ENCODE measurements at places on chromosomes 3 and 15.
A peak's percentile ranks its signal among the peaks of the same experiment; 100 is the strongest.

GRCh38 chr3:41684797-41685735 is 276.8 kb downstream of the ULK4 start:
- DNase-seq, result peak; percentile 64

GRCh38 chr3:133788024-133788423 is 17.6 kb upstream of the SRPRB start:
- no peak for DNase-seq

DNA sequence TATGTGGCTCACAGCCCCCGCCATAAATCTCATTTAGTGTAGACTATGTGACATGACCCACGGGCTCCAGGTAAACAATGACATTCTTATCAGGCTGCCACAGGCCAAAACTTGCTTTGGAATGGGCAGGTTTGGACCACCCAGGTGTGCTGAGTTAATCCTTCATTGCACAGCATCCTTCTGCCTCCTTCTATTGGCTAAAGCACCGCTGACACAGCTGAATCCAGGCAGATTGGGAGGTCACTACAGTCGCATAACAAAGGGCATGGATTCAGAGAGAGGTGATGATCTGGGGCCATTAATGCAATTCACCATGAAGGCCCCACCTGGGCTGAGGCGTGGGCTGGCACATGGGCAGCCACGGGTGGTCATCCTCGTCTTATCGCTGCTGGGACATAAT is 47.8 kb upstream of the GALNT15 start:
- no peak for DNase-seq

DNA sequence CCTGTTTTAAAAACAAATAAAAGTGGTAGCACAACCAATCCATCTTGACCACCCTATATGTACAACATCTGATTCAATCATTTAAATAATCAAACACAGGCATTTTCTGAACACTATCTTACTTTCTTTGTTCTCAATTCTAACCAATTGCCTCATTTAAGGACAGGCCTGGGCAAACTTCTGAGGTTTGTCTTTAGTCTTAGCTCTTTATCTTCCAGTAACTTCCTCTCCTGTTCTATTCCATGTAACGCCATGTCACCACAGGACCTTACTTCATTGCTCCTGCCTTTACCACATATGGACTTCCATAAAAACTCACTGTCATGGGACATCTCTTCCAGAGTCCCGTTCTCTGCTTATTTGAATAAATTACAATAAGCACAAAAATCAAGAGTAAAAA is 14.9 kb downstream of the HDGFL3 start:
- no peak for DNase-seq

GRCh38 chr15:69855258-69856000 is 242.3 kb downstream of the TLE3 start:
- DNase-seq, result peak; percentile 20

- peak; percentile 47 for DNase-seq
These were observed 8.4 kb downstream of the SHF start for GRCh38 chr15:45179221-45179985.

DNA sequence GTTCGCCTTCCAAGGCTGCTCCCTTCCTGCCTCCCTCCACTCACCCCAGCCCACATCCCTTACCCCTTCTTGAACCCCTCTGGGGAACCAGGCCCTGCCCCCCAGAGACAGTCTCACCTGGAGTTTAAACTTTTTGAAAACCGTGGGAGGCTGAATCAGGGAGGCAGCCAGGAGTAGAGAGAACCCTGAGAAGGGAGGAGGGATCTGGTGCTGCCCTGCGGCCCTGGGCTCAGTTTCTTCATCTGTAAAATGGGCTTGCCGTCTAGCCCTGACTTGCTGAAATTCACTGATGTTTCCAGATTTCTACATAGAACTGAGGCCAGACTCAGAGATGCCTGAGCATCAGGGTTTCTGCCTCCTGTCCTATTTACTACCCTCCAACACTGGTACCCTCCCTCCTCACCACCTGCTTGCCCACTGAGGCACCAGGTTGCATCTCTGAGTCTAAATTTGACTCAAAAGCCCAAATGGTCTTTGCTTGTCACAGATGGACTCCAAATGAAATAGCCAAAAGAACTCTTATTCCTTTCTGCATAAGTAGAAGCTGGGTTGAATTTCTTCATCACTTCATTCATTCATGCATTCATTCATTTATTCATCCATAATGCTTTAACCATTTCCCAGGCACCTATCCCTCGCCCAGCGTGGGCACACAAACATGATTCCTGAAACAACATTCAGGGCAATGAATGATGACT is 11.9 kb upstream of the STRA6 start:
- DNase-seq, result no peak

DNA sequence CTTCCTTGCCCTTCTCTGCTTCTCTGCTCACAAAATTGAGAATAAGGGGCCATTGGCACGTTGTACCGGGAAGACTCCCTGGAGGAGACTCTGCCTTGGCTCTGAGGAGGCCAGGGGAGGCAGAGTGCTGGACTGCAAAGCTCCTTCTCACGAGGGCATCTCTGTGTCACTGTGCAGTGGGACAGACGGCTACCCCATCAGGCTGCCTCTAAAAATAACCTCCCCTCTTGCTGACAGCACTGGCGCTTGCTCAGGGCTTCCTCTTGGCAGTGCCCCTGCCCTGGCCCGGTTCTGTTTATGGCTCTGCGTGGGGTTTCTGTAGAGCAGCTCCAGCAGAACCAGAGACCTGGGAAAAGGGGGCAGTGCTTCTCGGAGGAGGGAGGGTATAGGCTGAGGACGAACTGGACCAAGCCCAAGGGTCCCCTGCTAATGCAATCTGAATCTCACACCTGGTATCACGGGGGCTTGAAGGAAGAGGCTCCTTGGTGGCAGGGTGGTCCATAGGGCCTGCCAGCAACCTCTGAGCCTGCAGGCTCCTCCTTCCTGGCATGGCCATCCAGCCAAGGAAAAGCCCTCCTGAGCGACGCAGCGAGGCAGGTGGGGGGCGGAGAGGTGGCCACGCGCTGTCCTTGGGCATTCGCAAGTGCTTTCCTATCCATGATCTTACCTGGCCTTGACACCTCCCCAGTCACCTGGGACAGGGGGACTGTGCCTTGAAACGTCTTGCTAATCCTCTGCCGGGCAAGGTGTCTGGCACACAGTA is 63.3 kb upstream of the TLE3 start:
- DNase-seq, result no peak

DNA sequence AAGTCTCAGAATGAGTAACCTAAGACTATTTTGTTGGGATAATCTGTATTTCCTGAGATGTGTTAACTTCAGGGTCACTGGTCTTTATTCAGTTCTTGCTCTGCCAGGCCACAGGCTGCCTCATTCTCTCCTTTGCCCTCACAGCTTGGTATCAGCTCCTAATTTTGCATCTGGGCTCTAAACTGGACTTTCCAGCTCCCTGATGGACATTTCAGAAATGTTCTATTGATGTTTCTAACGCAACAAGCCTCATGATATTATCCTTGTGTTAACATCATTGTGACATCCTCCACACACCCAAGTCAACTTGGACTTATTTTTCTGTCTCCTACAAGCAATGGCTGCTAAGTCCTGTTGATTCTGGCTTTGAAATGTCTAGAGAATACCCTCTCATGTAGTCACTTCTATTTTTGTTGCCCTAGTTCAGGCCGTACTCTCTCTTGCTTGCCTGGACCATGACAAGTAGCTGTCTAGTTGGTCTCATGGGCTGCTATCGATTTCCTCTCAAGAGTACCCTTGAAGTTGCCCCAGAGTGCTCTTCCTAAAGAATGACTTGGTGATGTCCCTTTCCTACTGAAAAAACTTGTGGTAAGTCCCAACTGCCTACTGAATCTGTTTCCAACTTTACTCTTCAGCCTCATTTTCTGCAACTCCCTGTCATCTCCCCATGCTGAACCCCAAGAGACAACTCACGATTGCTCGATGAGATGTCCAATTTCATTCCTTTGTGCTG is 52.7 kb downstream of the CHST2 start:
- peak; percentile 30 for DNase-seq

DNA sequence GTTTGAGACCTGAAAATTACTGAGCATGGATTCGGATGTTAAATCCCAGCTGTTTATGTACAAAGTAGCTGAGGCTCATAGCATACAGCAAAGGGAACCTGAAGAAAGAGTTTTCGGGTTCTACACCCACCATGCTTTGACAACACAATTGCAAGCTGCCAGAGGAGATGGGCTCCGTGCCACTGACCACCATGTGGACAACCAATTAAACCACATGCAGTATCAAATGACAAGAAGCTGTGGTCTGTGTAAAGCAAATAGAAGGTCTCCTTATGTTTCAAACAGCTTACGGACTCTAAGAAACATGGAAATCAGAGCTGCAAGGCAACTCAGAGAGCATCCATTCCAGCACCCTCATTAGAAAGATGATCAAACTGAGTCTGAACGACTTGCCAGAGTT is 12.9 kb downstream of the GABRB3 start:
- DNase-seq, result no peak

- peak; percentile 75 for DNase-seq
These were observed 46.1 kb upstream of the SEMA4B start for GRCh38 chr15:90154861-90155626.

DNA sequence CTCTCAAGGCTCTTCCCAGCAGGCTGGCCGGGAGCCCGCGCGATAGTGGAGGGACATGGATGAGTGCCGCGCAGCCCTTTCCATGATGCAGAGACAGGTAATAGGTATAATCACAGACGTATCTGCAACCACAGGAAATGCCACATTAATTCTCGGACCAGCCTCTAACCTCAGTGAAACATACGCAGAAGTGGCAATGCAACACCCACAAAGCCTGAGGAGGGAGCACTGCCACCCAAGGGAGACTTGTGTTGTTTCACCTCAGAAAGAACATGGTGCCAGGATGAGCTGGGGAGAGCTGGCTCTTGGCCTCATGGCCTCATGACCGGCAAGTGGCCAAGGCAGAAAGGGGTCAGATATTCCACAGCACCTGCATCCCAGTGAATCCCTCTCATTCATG is 39.0 kb downstream of the PGPEP1L start:
- DNase-seq, result no peak

- DNase-seq, result peak; percentile 3
These were observed 132.2 kb upstream of the TSC22D2 start for GRCh38 chr3:150275941-150276340.

DNA sequence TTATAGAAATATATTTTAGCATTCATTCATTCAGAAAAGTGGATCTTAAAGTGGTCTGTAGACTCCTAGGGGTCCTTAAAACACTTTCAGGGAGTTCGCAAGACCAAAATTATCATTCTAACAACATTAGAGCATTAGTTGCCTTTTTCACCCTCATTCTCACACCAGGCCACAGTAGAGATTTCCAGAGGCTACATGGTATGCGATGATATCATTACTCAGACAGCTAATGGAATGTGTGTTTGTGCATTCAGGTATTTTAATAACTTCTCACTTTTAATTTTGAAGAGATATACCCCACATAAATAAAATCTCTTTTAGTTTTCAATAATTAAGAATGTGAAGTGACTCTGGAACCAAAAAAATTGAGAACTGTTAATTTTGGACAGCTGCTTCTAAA is 206.9 kb downstream of the NSUN3 start:
- DNase-seq, result peak; percentile 41

DNA sequence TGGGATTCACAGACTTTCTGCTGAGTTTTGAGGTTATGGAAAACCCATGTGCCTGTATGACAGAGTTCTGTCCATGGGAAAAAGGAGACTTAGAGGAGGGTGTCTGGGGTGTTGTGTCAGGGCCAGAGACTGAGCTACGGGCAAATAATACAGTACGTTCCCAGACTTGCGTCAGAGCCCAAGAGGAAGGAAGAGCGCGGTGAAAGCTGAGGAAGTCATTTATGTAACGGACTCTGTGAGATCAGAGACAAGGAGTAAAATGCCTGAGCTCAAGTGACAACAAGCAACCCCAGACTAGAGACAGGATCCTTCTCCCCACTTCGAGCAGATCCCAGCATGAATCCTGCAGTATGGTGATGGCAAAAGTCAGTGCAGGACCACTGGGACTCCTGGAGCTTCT is 368.6 kb upstream of the MCTP2 start:
- DNase-seq, result peak; percentile 3

DNA sequence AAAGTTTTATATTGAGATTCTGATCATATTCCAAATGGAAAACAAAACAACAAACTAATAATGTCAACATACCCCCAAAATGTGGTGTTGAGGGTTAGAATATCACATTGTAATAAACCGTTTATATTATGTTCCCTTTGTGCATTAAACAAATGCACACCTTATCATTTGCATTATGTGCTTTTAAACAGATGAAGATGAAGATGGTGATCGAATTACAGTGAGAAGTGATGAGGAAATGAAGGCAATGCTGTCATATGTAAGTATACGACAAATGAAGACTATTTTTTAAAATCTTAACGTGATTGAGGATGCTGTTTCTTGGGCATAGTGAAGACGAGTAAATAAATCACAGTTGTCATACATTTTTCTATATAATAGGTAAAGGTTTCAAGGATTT is 20.6 kb downstream of the MAP2K5 start:
- DNase-seq, result no peak

DNA sequence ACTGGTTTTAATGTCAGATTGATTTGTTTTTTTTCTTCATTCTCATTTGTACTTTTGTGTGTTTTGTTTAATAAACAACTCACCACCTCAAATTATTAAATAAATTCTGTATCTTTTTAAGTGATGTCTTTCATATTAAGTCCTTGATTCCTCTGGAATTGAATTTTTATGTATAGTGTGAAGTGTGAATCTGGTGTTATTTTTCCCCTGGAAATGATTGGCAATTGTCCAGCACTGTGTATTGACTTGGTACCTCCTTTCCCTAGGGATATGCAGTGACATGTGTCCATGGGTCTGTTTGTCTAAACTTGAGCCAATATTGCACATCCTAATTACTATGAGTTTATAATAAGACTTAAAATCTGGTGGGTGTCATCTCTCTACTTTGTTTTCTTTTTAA is 2.1 kb downstream of the RNU5B-1 start:
- DNase-seq, result no peak

DNA sequence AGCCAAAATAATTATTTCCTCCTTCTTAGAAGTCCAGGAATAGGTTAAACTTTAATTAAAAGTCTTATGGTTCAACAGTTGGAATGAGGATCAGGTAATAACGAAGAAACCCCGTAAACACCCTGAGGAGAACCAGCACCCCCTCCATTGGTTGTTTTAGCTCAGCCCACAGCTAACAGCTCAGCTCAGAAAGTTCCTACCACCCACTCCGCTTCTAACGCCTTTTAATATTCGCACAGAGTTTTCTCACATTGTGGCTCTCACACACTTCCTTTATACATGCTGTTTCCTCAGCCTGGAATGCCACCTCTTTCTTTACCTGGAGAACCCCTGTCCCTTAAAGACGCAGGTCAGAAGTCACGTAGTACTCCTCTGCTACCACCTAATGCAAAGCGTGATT is 17.0 kb downstream of the CX3CR1 start:
- DNase-seq, result no peak

DNA sequence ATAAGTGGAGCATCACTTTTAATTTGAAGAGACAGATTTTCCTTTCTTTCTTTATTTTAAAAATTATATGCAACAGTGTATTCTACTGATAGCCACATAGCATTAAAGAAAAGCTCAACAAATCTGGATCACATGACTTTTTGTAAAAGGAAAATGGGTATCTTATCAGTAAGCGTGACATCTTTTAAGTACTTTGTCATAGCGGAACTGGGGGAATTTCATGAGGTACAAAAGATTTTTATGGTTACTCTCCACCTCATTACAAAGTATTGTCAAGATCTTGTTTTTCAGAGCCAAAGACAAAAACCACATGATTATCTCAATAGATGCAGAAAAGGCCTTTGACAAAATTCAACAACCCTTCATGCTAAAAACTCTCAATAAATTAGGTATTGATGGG is 219.6 kb upstream of the ZPLD1 start:
- DNase-seq, result no peak

Measured in trophoblast cell (in vitro differentiated cells and primary cell).